ENCODE measurements at places on chromosomes 13 and 19. TPM values are rescaled to one million over a fixed set of nuclear protein-coding genes. Genes with fewer than 3 reads are reported as not detected.
A peak's percentile ranks its signal among the peaks of the same experiment; 100 is the strongest.

Gene PLIN4
- 27.1 TPM for total RNA-seq

GRCh38 chr19:6276447-6276846 is 3.3 kb downstream of the MLLT1 start:
- peak; percentile 75 for DNase-seq

- no peak for DNase-seq
These were observed 28.3 kb downstream of the OR10H4 start for GRCh38 chr19:15976836-15977689.

Gene ZNF471
- 10.6 TPM for total RNA-seq

DNA sequence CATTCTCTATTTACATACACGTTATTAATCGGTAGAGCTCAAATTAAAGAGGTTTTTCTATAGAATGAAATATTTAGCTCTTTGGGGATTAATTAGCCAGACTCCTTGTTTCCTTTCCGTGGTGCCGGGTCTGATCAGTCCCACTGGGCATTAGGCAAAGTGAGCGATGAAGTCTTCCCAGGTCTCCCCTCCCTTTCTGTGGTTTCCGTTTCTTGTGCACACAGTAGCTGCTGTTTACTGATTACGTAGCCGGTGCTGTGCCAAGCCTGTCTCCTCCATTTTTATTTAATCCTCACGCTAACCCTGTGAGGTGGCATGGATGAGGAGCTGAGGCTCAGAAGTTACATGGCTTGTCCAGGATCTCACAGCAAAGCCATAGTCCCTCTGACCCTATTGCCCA is 9.0 kb downstream of the SLC25A15 start:
- DNase-seq, result no peak

Gene KLK3
- total RNA-seq, result not detected

Gene TNFSF13B
- 3.7 TPM for total RNA-seq

DNA sequence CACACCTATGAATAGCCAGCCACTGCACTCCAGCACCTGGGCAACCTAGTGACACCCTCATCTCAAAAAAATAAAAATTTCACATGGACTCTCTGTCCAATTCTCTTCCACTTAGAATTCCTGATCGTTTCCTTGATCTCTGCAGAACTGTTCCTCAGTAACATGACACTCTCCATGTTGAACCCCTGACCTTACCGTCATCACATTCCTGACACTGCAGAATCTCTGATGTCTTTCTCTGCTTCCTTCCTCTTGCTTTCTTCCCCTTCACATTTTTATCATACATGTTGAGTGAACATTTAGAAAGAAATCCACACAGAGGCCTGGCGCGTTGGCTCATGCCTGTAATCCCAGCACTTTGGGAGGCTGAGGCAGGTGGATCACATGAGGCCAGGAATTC is 15.0 kb downstream of the ZNF114 start:
- DNase-seq, result no peak

Gene RNF225
- total RNA-seq, result 1.8 TPM

Gene LCP1
- 44.8 TPM for total RNA-seq

Gene ELOF1
- 46.2 TPM for total RNA-seq

Gene ZNF544
- total RNA-seq, result 46.4 TPM

Gene ZNF574
- total RNA-seq, result 18.7 TPM

- no peak for DNase-seq
These were observed 616 bp upstream of the PCDH17 start for GRCh38 chr13:57630661-57631595.

Gene FPR1
- 4.3 TPM for total RNA-seq

- DNase-seq, result no peak
These were observed 11.7 kb downstream of the NDUFB7 start for GRCh38 chr19:14559916-14560775.

Gene CEACAM21
- 3.6 TPM for total RNA-seq

- no peak for DNase-seq
These were observed 1430.1 kb upstream of the SPRY2 start for GRCh38 chr13:81770868-81771505.

- DNase-seq, result no peak
These were observed 25.3 kb downstream of the RNASEH2B start for GRCh38 chr13:50934735-50935435.

- no peak for DNase-seq
These were observed 126.6 kb downstream of the USP12 start for GRCh38 chr13:27044837-27045570.

- no peak for DNase-seq
These were observed 178.8 kb upstream of the RFC3 start for GRCh38 chr13:33639158-33639557.

DNA sequence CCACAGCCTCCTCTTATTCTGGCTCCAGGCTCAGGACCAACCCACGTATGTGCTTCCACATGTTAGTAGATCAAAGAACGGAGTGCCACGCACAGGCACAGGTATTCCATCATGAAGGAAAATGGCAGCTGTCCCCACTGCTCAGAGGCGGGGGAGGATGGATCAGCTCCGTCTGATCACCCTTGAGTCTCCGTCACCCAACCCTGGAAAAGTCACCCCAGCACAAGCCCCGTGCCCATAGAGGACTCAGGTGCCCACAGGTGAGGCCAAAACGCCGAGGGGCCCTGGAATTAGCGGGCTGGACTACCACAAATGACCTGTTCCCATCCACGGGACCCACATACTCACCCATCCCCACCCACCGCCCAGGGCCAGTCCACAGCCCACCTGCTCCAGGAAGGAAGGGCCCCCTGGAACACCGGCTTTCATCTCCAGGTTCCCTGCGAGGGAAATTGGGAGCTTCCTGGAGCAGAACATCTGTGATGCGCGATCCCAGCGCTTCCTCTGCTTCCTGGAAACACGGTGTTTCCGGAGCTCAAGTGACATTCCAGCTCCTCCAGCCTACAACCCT is 120.5 kb upstream of the SPACA7 start:
- DNase-seq, result no peak

Gene SULT2A1
- 0.75 TPM for total RNA-seq

DNA sequence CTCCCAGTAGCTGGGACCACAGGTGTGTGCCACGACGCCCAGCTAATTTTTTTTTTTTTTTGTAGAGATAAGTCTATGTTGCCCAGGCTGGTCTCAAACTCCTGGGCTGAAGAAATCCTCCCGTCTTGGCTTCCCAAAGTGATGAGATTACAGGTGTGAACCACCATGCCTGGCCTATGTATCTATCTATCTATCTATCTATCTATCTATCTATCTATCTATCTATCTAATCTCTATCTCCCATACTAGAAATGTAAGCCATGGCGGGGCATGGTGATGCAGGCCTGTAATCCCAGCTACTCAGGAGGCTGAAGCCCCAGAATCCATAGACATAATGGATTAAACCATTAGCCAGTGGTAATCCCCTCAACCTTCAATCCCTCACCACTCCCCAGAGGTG is 6.5 kb upstream of the SERTAD3 start:
- DNase-seq, result no peak

Gene SLC6A16
- total RNA-seq, result 2.2 TPM

Gene ECSIT
- total RNA-seq, result 43.7 TPM

GRCh38 chr13:22220151-22221135 is 549.6 kb downstream of the FGF9 start:
- DNase-seq, result no peak

- no peak for DNase-seq
These were observed 114.0 kb upstream of the SLC7A1 start for GRCh38 chr13:29709407-29710069.
